ENCODE measurements at places on chromosomes 13 and 19.

DNA sequence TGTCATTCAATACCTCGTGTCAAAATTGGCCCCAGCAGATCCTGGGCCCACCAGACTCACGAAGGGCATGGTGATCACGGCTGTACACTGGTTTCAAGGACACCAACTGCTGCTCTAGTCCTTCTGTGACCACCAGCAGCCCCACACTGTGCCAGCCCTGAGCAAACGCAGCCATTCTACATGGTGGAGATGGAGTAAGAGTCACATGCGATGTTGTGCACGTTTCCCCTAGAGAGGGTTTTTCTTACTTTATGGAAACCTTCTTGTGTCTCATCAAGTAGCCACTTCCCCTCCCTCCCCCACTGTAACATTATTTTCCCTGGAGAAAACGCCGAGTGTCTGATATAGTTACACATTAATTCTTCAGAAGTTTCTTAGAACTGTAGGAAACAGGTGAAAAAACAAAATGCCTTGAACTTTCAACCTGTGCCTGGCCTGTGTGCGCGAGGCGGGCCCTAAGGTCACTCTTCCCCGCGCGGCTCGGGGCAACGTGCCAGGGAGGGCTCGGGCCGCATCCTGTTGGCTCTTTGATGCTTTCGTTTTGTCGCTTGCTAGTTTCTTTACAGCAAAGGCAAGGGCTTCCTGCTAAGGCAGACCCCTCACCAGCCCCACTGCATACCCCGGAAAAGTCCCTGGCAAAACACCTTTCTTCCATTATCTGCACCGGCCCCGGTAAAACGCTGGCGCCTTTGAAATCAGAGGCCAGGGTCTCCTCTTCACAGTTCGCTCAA, 44.6 kb downstream of the GGACT start:
- no peak for DNase-seq

DNA sequence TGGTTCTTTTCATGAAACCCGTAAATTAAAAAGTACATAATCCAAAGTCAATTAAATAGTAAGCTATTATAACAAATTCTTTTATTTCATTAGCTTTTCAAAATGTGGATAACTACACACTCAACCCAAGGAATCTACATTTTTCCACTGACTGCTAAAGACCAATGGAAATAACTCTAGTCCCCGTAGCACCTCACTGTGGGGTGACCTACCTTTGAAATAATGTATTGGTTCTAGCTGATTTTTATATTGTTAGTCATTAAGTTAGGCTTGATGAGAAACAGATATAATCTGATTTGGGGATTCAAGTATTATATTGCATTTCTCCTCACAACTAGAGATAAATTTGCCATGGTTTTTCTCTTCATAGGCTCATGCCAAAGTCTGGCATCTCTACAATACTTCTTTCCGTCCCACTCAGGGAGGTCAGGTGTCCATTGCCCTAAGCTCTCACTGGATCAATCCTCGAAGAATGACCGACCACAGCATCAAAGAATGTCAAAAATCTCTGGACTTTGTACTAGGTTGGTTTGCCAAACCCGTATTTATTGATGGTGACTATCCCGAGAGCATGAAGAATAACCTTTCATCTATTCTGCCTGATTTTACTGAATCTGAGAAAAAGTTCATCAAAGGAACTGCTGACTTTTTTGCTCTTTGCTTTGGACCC, 37.3 kb downstream of the KL start:
- no peak for DNase-seq

- DNase-seq, result no peak
These were observed 44.7 kb downstream of the PSPC1 start for GRCh38 chr13:19737844-19738557.

GRCh38 chr13:51624695-51625345, 40.6 kb downstream of the WDFY2 start:
- no peak for DNase-seq

DNA sequence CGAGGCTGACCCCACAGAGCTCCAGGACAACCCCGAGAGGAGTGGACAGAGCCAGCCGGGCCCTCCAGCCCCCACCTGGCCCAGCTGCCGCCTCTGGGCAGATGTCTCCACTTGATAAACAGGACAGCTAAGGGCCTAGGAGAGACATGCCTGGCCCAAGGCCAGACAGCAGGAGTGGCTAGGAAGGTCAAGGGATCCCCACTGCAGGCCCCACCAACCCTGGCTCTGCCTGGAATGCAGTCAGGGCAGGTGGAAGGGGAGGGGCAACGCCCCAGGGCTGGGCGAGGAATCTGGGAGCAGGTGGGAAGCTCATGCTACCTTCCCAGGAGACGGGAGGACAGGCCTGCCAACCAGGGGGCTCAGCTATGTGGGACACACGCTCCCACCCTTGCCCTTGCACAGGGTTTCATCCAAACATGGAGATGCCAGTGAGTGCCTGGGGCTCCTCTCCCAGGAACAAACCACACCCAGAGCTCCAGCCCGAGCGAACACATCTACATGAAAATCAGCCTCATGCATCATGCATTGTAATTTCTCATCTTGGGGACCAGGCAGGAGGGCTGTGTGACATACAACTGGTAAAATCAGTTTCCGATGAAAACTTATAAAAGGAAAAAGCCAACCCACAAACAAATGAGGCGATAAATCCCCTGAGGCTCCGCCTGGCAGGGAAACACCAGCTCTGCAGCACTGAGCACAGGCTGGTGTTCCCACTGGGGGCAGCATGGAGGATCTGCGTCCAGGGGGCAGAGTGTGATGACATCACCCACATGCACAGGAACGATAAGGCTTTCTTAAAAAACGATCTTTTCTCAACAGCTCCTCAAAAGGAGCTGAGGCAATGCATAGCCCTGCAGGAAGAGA, 25.0 kb downstream of the SH3GL1 start:
- no peak for DNase-seq

- no peak for DNase-seq
These were observed 214.2 kb downstream of the OXGR1 start for GRCh38 chr13:96780105-96780504.

- DNase-seq, result no peak
These were observed 3.0 kb downstream of the ZNF557 start for GRCh38 chr19:7072541-7072940.

- DNase-seq, result peak; percentile 94
These were observed at the start of gene MKNK2 for GRCh38 chr19:2050991-2051772. TSS of gene MKNK2 (minus strand) at chr19:2051244. CDS start at chr19:2050851, 393 bp downstream.

DNA sequence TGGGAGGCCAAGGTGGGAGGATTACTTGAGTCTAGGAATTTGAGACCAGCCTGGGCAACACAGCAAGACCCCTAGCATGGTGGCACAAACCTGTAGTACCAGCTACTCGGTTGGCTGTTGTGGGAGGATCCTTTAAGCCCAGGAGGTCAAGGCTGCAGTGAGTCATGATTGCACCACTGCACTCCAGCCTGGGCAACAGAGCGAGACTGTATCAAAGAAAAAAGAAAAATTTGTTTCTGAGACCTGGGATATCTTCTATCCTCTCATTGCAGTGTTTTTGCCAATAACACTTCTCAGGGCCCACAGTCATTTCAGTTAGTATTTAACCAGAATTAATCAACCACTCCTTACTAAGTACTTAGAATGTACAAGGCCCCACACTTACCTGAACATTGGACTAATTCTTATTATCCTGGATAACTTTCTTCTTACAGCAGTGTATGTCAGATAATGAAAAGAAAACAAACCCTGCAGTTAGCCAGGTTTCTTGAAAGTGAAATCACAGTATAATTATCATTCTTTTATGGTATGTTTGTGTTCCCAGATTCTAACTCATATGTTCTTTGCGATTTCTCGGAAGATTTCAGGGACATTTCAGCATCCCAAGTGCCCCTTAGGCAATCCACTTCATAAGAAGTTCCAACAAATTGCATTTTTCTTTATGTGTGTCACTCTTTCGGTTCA, 75.6 kb upstream of the KLF5 start:
- DNase-seq, result no peak

DNA sequence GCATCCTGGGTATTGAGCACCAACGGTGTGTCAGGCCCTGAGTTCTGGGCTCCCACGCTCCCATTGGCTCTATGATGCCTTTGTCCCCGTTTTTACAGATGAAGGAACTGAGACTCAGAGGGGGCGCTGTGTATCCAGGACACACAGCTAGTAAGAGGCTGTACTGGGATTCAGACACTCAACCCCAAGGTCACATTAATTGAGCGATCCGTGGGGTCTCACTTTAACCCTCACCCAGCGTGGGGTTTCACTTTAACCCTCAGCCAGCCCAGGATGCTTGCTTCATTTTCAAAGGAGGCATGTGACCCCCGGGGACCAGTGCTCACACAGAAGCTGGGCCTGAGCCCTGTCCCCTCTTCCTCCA, 42.6 kb downstream of the CYP4F22 start:
- DNase-seq, result no peak

DNA sequence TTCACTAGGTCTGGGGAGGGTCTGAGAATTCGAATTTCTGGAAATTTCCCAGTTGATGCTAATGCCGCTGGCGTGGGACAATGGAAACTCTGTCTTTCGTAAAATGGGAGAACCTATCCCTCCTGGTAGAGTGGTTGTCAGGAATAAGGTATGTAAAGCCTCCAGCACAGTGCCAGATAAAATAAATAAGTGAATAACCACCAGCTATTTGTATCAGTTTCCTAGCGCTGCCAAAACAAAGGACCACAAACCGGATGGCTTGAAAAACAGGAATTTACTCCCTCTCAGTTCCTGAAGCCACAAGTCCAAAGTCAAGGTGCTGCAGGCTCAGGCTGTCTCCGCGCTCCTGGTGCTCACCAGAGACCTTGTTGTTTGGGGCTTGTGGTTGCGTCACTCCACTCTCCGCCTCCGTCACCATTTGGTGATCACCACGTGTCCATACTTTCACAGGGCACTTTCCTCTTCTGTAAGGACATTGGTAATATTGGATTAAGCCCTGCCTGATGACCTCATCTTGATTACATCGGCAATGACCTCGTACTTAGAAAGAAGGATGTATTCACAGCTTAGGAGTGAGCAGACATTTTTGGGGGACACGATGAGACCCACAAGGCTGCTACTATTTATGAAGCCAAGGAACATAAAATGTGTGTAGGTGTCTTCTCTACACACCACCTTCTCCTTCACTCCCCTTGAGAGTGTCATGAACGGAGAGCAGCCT, 428.5 kb downstream of the IRS2 start:
- no peak for DNase-seq

DNA sequence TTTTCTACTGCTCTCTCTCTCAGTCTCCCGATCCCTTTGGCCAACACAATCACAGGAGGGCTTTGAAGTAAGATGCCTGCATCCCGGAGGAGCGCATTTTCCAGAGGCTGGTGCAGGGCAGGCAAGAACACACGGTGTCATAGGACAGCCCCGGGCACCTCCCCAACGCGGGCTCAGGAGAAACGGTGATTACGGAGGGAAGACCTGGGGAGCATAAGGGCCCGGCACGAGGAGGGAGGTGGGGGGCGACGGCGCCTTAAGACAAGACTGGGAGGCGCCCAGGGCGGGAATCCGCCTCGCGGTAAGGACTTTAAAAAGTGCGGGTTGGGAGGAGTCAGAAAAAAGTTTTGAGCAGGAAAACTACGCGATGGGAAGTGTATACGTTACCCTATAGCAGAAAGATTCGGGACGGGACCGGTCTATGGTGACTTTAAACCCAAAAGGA, 18.7 kb upstream of the ZNF888 start:
- no peak for DNase-seq

DNA sequence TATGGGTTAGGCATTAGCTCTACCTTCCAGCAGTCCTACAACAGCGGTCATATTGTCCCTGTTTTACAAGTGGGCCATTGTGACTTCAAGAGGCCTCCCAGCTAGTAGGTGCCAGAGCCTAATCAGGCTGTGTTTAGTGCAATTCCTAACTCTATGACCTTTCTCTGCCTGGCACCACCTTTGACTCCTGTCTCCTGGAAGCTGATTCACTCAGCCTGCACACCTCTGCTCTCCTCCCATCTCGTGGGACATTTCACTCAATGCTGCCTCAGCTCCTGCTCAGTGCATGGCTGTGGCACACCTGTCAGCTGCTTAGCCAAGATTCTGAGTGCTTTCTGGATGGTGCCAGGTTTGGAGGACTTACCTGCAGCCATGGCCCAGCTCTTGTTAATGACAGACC, 9.5 kb upstream of the GJB6 start:
- no peak for DNase-seq

DNA sequence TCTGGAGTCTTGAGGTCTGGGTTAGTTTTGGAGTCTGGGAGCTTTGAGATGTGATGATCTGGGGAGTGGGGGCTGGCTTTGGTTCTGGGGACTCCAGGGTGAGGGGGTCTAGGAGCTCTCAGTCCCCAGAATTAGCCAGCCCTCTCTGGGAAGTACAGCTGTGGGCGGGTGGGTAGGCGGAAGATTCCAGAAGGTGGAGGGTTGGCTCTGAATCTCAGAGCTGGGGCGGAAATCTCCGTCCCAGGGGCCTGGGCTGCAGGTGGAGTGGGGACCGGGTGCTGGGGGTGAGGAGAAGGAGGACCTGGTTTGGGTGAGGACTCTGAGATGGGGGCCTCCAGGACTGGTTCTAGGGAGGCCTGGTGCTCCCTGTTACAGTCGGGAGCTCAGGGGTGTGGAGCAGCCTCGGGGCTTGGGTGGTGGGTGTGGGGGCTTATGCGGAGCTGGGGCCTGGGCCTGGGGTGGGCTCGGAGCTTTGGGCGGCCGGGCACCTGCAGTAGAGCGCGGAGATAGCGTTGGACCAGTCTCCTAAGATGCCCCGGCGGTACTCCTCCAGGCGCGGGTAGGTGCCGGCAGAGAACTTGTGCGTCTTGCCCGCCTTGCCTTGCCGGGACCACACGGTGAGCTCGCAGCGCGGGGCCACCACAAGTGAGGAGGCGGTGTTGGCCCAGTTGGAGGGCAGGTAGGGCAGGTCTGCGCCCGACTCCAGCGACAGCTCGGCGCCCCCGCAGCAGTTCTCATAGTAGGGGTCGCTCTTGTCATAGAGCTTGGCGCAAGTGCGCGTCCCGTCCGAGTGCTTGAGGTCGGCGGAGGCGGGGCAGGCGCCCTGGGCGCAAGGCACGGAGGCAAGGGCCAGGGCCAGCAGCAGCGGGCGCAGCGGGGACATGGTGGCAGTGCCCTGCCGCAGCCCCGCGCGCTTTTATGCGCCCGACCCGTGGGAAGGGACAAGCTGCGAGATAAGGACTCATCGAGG, at the start of gene SYCN:
Gene SYCN, minus strand, starts transcription at position 892 of the 970 bp plus-strand sequence. Its CDS starts 9 bp downstream, at position 883.
- DNase-seq, result no peak

GRCh38 chr13:104286566-104287290, 1220.5 kb upstream of the SLC10A2 start:
- DNase-seq, result no peak

DNA sequence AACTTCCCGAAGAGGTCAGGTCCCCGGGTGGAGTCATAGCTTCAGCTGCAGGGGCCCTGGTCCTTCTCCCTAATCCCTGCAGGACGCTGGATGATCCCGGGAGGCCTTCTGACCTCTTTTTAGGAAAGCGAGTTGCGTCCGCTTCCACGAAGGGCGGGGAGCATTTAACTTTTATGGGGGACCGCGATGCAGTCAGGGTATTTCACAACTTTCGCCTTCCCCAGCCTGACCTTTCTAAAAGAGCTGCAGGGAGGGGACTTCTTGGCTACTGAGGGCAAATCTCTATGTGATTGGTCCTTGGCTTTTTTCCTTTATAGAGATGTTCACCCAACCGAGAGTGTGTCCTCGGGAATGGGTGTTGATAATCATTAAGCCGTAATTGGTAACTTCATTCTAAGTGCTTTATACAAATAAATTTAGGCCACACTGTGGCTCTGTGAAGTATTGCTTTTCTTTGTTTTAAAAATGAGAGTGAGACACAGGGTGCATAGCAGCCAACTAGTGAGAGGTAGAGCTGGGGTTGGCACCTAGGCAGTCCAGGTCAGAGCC, 778 bp downstream of the ZNF230 start:
- DNase-seq, result no peak

- DNase-seq, result no peak
These were observed 5.4 kb downstream of the BCAT2 start for GRCh38 chr19:48805452-48805851.
